ENCODE measurements at places on chromosomes 11 and 22.

DNA sequence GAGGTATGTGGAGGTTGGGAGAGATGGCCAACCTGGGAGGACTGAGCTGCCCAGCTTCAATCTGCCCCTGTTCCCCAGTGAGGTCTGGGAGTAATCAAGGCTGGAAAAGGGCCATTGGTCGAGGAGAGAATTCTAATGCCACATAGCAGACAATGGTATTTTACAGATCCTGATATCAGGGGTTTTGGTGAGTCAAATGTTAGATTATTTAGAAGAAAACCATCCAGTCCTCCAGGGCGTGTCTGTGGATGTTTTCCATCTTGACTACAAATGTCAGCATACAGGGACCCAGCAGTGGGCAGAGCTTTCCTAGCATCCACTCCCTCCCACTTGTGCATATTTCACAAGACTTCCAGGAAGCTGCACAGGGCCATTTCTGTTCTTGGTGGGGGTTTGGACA, 107.9 kb downstream of the SCN3B start:
- no peak for DNase-seq

DNA sequence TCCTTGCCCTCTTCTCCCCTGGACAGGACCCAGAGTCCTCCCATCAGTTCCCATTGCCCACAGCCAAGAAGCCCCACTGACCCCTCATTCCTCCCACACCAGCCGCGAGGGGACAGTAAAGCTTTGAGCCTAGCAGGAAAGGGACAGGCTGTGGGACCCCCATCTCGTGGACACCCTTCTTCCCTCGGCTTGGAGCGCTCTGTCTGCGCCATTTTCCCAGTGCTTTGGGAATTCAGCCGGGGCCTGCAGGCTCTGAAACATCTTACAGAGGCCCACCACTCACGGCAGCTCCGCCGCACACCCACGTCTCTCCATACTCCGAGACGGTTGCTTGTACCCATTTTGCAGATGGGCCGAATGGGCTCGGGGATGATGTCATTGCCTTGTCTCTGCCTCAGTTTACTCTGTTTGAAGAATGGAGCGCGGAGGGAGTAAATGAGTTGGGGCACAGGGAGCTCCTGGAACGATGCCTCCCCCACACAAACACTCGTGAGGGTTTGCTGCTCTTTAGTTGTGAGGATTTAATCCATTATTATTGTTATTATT, 447.7 kb downstream of the TBC1D22A start:
- no peak for DNase-seq

- DNase-seq, result no peak
Measured at GRCh38 chr22:17580441-17581031, 17.2 kb downstream of the SLC25A18 start.

- DNase-seq, result peak; percentile 2
Measured at GRCh38 chr11:31640611-31641010, 131.0 kb downstream of the ELP4 start.

DNA sequence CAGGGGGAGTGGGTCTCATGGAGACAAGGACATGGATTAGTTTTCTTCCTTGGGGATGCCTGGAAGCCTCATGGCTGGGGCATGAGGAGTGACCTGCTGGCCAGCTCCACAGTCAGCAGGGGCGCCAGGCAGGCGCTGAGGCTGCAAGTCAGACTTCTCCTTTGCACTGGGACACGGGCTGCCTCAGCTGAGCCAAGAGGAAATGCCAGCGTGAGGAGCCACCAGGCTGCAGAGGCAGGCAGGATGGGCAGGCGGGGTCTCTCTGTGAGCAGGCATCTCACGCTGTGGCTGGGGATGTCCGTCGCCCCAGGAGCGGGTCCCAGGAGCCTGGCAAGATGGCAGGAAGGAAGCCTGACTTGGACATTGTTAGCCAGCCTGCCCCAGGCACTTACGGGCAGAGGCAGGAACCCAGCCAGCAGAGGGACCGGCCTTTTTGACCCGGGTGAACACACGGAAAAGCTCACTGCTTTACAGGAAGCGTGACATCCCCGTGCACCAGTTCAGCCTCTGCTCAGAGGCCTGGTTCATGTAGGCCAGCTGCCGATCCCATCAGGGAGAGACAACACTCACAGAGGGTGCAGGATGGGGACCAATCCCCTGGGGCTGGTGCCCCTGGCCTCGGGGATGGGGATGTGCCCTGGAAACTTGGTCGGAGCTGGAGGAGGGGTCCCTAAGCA, 10.2 kb downstream of the GNB1L start:
- no peak for DNase-seq

GRCh38 chr11:111624608-111625007, 22.4 kb downstream of the SIK2 start:
- DNase-seq, result no peak

DNA sequence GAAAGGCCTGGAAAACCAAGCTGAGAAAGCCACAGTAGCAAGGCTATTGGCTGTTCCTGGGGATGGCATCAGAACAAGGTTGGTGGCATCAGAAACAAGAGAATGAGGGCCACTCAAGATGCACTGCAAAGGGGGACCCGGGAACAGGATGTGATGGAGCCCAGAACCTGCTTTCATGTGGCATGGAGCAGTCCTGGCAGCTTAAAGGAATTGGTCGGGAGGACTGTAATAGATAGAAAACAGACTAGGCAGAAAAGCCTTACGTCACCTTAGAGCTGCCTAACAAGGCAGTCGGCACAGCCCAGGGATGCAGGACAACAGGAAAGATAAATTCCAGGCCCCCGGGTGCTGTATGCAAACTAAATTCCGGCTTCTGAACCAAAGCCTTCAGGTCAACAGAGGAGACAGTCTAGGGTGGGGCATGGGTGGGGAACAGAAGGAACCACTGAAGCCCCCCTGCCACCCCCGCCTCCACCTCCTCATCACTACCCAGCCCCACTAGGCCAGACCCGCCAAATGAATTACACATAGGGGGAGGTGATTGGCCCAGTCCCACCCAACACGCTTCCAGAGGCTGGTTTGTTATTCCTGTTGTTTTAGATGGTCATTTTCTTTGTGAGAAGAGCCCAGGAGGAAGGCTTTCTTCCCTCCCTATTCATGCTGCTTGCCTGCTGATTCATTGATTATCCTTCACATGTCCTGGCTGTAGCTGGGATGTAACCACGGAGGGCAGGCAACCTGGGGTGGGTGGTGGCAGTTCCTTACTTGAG, 25.7 kb upstream of the LRRC55 start:
- no peak for DNase-seq

- DNase-seq, result no peak
Measured at GRCh38 chr11:26905368-26905767, 88.5 kb upstream of the FIBIN start.

GRCh38 chr11:123046473-123047259, 15.3 kb downstream of the HSPA8 start:
- DNase-seq, result no peak

GRCh38 chr22:49242480-49242879, 585.2 kb downstream of the BRD1 start:
- DNase-seq, result no peak

DNA sequence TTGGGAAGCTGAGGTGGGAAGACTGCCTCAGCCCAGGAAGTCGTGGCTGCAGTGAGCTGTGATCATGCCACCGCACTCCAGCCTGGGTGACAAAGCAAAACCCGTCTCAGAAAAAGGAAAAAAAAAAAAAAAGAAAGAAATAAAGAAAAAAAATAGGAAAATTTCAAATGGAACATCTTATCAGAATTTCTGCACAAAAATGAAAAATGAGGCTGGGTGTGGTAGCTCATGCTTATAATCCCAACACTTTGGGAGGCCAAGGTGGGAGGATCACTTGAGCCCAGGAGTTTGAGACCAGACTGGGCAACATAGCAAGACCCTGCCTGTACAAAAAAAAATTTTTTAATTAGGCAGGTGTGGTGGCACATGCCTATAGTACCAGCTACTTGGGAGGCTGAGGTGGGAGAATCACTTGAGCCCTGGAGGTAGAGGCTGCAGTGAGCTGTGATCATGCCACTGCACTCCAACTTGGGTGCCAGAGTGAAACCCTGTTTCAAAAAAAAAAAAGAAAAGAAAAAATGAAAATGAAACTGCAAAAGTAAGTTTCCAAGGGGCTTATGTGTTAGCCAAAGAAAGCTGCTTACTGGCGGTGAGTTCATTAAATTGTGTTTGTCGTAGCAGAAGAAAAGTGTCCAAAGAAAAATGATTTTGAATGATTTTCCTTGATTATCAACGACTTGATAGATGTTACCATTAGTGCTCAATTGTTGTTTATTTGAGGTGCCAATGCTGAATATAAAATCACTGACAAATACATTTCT, 7.5 kb upstream of the CRKL start:
- DNase-seq, result no peak

DNA sequence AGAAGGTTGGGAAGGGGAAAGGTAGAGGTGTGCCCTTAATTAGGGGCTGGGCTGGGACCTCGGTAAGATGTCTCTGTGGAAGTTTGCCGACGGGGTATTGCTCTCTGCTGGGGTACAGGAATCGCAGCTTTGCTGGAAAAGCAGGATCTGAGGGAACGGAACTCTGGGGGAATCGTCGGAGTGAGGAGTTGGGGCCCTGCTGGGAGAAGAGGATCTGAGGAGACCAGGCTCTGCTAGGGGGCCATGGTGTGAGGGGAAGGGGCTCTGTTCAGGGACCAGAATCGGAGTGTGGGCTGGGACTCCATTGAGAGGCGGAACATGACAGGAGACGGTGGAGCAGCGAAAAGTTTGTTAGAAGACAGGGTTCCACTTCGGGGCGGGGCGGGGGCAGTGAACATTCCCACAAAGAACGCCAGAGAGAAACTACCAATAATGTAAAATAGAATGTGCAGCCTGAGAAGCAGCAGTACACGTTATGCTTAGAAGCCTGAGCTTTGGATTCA, 456 bp downstream of the AAMDC start:
- no peak for DNase-seq

DNA sequence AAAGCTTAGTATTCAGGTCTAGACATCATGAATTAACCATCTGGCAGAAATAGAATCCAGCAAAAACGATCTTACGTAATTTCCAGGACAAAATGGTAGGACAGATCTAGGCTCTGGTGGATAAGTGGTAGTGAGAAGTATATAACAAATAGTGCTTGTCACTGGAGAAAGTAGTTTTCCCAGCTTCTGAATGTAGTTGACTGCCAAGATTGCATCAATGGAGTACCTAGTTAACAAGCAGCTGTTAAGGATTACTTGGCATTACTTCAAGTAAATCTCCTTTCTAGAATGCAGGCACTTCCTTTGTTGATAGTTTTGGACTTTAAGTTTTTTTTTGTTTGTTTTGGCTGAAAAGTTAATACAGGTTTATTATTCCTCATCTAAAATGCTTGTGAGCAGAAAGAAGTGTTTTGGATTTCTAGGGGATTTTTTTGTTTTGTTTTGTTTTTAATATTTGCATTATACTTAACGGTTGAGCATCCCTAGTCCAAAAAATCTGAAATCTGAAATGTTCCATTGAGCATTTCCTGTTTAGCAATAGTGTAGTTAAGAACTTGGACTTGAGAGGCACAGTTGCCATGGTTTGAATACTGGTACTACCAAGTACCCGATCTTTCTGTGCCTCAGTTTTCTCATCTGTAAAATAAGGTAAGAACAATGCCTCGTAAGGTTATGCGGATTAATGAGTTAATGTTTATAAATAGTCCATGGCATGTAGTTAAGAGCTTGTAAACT, 20.3 kb downstream of the FAM118B start:
- no peak for DNase-seq

GRCh38 chr11:75087319-75088305, 9.1 kb downstream of the OR2AT4 start:
- DNase-seq, result no peak

- no peak for DNase-seq
Measured at GRCh38 chr11:122782222-122782621, 56.1 kb upstream of the CRTAM start.

DNA sequence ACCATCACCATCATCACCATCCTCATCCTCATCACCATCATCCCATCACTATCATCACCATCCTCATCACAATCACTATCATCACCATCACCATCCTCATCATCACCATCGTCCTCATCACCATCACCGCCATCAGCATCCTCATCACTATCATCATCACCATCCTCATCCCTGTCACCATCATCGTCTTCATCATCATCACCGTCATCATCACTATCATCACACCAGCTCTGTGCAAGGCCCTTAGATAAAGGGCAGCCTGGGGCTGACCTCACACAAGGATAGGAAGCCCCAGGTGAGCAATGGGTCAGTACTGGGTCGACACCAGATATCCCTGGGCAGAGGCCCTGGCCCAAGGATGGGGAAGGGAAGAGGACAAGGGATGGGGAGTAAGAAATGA, 16.1 kb downstream of the RTN4R start:
- no peak for DNase-seq

DNA sequence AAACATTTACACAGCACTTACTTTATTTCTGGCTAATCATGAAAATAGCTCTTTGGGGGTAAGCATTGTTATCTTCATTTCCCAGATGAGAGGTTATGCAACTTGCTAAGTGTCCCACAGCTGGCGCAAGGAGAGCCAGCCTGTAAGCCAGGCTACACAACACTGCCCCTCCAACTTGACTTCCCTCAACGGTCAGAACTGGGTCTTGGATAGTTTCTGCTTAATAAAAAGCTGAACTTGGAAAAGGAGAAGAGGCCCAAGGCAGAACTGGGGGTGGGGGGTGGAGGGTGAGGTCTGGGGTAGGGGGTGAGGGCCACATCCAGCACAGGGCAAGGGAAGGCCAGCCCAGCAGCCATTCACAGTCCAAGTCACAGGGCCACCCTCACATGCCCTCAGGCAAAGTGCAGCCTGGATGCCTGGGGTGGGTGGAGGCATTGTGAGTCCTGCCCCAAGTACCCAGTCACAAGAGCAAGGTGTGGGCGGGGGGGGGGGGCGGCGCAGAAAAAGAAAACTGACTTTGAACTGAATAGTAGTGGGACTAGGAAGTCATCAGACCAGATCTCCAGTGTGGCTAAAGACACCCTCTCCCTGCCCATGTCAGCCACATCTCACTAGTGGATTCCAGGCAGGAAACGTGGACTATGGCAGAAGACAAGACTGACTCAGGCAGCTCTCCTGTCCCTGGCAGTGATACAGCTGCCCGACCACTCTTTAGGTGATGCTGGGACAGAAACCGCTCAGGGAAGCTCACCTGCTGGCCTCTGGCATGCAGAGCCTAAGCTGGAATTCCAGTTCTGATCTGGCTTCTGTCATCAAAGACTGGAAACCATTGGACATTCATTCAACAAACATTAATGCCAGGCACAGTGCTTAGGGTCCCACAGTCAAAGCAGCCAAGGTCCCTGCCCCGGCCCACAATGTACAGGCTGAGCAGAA, 52.4 kb downstream of the PACSIN2 start:
- DNase-seq, result no peak

DNA sequence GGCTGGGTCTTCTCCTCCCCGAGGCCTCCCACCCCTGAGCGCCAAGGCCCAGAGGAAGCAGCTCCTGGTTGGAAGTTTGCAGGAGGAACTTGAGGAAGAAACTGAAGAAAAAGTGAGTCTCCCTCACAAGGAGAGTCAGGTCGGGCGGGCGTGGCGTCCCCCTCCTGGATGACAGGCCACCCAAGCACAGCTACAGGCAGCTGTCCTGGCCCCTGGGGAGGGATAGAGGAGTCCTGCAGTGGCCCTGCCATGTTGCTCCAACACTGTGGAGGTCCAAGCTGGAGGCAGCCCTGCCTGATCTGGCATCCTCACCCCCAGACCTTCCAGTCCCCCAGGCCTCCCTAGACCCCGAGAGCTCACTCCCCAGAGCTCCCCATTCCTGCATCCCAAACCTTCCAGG, 1150.1 kb downstream of the BRD1 start:
- no peak for DNase-seq

Data from cortex of kidney (tissue), 1 donor.